ENCODE measurements at places on chromosomes 3 and 15. TPM values are rescaled to one million over a fixed set of nuclear protein-coding genes. Genes with fewer than 3 reads are reported as not detected.
A peak's percentile ranks its signal among the peaks of the same experiment; 100 is the strongest.

The STRC gene
- total RNA-seq, result 0.52 TPM

The ZBTB11 gene
- 33.6 TPM for total RNA-seq

DNA sequence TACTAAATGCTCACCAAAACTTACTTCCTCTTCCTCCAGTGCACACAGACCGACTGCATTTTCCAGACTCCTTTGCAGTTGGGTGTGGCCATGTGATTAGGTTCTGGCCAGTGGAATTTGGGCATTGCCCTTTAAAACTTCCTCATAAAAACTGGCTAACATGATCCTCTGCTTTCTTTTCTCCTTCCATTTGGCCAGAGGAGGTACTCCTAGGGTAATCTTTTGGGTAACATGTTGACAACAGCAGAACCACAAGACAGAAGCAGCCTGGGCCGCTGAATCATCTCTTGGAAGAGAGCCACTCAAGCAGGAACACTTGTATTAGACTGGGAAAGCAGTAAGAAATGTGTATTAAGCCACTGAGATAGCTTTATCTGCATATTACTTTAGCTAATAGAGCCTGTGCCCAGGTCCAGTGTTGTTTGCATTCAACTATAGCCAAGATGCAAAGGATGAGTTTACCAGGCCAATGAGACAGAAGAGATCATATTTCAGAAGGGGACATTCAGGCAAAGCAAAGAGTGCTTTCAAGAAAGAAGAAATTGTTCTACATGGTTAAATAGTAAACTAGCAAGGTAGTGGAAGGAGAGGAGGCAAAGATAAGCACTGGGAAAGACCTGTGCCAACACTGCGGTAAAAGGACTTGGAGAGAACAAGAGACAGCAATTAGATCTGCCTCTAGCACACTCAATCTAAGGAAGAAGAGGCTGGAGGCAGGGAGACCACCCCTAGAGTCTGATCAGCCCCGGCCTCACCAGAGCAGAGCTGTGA lies 79.8 kb downstream of the PLCH1 start:
- peaks cover 2% of the 10 kb centered on the region for H3K27me3 ChIP-seq
- H3K36me3 ChIP-seq, result no peaks in the 10 kb centered on the region
- no peak overlapping the region for H3K27ac ChIP-seq
- no peaks in the 10 kb centered on the region for H3K4me1 ChIP-seq

The MUC20 gene
- total RNA-seq, result 1.7 TPM

The OSTN gene
- total RNA-seq, result not detected

GRCh38 chr3:192038726-192039125 lies 577.8 kb downstream of the PYDC2 start:
- no peaks in the 10 kb centered on the region for H3K27me3 ChIP-seq
- DNase-seq, result no peak
- H3K27ac ChIP-seq, result no peak overlapping the region
- no peaks in the 10 kb centered on the region for H3K4me1 ChIP-seq
- no peaks in the 10 kb centered on the region for H3K36me3 ChIP-seq

- no peak overlapping the region for H3K27ac ChIP-seq
- no peaks in the 10 kb centered on the region for H3K27me3 ChIP-seq
- no peaks in the 10 kb centered on the region for H3K36me3 ChIP-seq
- H3K4me1 ChIP-seq, result no peaks in the 10 kb centered on the region
- no peak for DNase-seq
These were observed 235.2 kb downstream of the GABRB3 start for GRCh38 chr15:26537663-26538062.

DNA sequence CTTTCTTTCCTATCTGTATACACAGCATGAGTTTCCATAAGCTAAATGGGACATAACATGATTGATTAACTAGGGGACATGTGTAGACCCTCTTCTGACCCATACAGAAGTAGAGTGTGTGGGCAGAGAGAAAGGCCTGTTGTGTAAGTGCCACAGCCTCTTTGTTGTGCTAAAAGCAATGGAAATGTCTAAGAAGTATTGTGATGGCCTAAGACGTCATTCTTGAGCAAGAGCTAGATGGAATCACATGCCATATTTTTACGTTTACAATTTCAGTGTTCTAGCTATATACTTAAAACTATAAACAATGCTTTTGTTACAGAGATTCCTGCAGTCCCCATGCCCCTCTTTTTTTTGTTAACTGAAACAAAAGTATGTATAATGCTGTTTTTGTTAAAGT lies 61.9 kb downstream of the CD47 start:
- H3K27ac ChIP-seq, result no peak overlapping the region
- peaks cover 10% of the 10 kb centered on the region for H3K4me1 ChIP-seq
- H3K36me3 ChIP-seq, result peaks cover 40% of the 10 kb centered on the region

The GOLGA8S gene
- 0.92 TPM for total RNA-seq

The CD96 gene
- 293 TPM for total RNA-seq

The ELL3 gene
- 3.1 TPM for total RNA-seq

The CHDH gene
- total RNA-seq, result 0.05 TPM

The BBX gene
- 27.3 TPM for total RNA-seq

GRCh38 chr3:74375653-74376052 lies 238.8 kb downstream of the CNTN3 start:
- no peaks in the 10 kb centered on the region for H3K4me1 ChIP-seq
- DNase-seq, result no peak
- H3K27me3 ChIP-seq, result no peaks in the 10 kb centered on the region
- H3K27ac ChIP-seq, result no peak overlapping the region
- no peaks in the 10 kb centered on the region for H3K36me3 ChIP-seq
- H3K4me3 ChIP-seq, result no peak overlapping the region

DNA sequence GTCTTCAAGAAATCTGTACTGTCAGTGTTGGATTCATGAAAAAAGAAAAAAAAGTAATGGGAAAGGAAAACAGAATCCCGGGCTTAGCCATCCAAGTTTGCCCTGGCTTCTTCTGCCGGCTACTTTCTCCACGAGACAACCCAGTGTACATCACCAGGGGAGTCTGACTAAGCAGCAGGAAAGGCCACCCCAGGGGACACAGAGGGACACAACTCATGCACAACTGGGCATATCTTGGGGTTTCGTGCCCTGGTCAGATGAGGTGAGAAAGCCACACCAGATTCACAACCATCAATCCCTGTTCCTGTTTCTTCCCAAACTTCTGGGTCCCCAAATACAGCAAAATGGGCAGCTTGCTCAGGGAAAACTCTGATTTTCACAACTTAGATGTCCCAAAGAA lies 33.2 kb downstream of the ADAMTS17 start:
- peaks cover 3% of the 10 kb centered on the region for H3K27me3 ChIP-seq
- no peak for DNase-seq
- no peak overlapping the region for H3K4me3 ChIP-seq
- no peak overlapping the region for H3K27ac ChIP-seq
- H3K4me1 ChIP-seq, result peaks cover 5% of the 10 kb centered on the region

GRCh38 chr15:70062321-70062956 lies 35.3 kb downstream of the TLE3 start:
- DNase-seq, result no peak
- no peaks in the 10 kb centered on the region for H3K27me3 ChIP-seq
- H3K4me3 ChIP-seq, result no peak overlapping the region
- H3K4me1 ChIP-seq, result no peaks in the 10 kb centered on the region
- peak overlapping the region; percentile 49 for H3K27ac ChIP-seq
